Stimulated activated CD8-positive, alpha-beta memory T cell treated with anti-CD3 and anti-CD28 coated beads, Interleukin-7, amount 100 ng/mL, for 1 hour (primary cell): ENCODE measurements at places on chromosomes 5 and 9.

GRCh38 chr5:6763191-6763590 is 50.0 kb downstream of the TENT4A start:
- DNase-seq: no peak

DNA sequence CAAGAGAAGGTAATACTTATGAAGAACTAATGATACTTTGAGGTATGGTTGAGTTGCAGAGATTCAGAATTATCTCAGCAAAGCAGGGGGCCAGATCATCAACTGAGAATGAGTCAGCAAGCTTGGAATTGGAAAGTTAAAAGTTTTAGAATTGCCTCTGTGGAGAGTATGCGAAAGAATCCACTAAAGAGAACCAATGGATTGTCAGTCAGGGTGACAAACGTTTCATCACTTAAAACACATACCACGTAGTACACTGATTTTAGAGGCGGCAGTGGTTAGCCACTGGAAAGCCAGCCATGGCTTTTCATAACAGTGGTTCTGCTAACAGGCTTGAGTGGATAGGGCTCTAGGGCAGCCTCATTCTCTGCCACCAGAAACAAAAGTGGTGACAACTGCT is 30.7 kb downstream of the AOPEP start:
- no peak for DNase-seq

- no peak for DNase-seq
Observed at GRCh38 chr5:72587661-72588308, 80.6 kb upstream of the ZNF366 start.

- no peak for DNase-seq
Observed at GRCh38 chr5:1910861-1911772, 28.4 kb upstream of the IRX4 start.

GRCh38 chr9:30293231-30293630 is 2091.2 kb upstream of the ACO1 start:
- DNase-seq: no peak

DNA sequence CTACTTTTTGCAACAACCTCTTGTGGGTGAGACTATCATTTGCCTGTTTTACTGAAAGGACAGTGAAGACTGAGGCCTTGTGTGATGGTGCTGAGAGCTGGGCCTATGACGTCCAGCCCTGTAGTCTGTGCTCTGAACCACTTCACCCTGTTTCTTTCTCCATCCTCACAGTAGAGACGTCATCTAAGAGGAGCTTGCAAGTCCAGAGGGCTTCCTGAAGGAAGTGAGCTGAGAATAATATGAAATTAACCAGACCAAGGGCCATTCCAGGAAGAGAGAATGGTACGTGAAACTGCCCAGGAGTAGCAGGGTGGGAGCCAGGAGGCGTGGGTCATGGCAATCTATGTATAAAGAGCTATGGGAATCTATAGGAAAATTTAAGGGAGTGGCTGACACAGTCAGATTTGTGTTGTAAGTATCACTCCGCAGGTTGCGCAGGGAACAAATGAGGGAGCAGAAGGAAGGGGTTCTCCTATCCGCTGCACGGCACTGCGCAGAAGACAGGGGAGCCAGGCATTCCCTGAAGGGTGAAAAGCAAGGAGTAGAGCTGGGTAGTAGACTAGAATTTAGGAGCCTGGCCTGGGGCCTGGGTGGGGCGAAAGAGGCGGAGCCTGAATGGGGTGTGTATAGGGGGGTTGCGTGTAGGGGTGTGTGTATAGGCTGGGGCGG is 596 bp upstream of the FGFR4 start:
- DNase-seq: no peak

GRCh38 chr5:32280656-32281081 is 32.1 kb downstream of the MTMR12 start:
- no peak for DNase-seq

DNA sequence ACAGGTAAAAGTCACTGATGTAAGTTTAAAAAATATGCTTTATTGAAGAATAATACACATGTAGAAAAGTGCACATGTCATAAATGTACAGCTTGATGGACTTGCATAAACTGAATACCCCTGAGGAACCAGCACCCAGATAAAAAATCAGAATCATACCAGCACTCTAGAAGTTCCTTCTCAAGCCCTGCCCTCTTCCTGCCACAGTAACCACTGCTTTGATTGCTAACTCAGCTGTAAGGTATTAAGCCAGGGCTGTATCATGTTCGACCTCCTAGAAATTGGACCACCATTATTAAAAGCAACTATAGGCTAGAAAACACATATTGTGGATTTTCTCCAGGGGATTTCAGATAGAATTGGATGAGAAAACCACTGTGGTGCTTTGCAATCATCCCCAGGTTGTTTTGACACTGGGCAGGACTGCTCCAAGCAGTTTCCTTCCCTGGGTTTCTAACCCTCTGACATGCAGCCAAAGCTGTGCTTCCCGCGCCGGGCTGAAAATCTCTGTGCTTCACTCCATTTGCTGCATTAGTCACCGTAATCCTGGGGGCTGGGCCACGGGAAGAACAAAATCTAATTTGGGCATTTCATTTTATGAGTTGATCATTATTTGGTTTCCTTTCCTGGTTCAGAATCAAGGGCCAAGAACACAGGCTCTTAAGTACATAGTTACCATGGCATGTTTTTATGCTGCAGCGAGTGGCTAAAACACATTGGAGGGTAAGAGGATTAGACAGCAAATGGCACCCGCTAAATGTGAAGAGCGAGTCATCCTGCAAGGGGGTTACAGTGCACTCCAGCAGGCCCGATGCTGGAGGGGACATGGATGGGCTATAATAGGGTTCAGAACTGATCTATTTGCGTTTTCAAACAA is 139.4 kb upstream of the IL12B start:
- no peak for DNase-seq

DNA sequence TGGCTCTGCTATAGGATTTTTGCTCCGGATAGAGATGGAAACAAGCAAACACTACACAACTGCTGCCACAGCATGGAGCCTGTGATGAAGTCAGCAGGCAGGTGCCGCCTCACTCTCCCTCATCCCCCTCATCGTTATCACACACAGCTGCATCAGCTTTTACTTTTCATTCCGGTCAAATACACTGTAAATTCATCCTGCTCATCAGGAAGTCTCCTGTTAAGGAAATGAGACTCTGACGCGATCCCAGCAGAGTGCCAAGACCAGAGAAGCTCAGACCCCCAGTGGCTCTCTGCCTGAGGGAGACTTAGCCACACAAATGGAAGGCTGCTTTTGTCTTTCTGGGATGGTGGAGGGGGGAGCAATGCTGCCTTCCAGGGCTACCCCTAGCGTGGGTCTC is 270.2 kb downstream of the ELAVL2 start:
- no peak for DNase-seq

- DNase-seq: no peak
Observed at GRCh38 chr5:149389552-149390495, 10.7 kb upstream of the IL17B start.

GRCh38 chr9:120611690-120612068 is 31.7 kb upstream of the CDK5RAP2 start:
- DNase-seq: no peak

DNA sequence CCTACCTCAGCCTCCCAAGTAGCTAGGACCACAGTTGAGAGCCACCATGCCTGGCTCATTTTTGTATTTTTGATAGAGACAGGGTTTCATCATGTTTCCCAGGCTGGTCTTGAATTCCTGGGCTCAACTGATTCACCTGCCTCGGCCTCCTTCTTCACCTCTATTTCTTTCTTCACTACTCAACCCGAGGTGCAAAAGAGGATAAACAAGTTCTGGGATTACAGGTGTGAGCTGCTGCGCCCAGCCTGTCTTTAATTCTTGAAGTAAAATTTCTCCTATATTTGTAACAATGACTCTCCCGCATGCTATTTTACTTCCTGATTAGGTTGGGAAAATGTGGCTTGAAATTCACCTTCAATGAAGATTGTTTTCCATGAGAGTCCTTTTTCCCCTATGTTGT is 46.4 kb downstream of the CAST start:
- DNase-seq: no peak

DNA sequence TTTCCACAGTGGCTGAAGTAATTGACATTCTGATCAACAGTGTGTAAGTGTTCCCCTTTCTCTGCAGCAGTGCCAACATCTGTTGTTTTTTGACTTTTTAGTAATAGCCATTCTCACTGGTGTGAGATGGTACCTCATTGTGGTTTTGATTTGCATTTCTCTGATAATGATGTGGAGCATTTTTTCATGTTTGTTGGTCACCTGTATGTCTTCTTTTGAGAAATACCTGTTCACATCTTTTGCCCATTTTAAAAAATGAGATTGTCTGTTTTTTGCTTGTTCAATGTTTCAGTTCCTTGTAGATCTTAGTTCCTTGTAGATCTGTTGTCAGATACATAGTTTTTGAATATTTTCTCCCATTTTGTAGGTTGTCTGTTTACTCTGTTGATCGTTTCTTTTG is 162.5 kb upstream of the PITX1 start:
- no peak for DNase-seq

DNA sequence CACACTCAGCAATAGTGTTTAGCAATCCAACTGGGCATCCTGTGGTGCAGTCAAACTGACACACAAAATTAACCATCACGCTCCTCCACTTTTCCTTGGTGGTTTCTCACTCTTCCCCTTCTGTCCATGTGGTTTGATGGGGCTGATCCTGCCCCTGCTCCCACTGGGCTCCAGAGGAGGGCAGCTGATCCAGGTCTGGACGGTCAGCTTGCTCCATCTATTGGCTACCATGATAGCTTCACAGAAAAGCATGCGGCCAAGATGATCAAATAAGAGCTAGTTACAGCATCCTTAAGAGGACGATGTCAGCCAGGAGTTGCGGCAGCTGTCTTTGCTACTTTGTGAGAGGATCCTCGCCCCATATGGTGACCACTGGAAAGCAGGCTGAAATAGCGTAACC is 29.6 kb upstream of the RANBP17 start:
- no peak for DNase-seq

DNA sequence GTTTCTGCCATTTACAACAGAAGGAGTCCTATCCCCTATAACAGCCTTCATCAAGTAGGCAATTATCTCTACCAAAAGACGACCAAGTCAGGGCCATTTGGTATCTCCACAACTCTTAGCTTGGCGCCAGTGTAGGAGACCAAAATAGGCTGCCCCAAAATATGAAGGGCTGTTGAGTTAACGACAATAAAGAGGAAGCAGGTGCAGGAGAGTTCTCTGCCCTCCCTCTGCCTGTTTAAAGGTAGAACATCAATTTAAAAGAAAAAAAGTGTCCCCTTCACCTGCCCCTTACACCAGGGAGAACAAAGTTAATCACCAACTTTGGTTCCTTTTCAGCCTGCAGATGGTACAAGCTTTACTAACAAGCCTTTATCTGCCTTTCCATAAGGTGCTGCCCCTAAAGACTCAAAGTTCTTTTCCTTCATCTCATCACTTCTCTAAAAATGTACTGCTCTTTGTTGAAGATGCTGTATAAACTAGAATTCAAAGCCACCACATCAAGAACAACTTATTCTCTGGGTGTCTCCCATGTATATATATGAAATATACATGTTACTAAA is 33.3 kb downstream of the PPP1R2B start:
- no peak for DNase-seq

DNA sequence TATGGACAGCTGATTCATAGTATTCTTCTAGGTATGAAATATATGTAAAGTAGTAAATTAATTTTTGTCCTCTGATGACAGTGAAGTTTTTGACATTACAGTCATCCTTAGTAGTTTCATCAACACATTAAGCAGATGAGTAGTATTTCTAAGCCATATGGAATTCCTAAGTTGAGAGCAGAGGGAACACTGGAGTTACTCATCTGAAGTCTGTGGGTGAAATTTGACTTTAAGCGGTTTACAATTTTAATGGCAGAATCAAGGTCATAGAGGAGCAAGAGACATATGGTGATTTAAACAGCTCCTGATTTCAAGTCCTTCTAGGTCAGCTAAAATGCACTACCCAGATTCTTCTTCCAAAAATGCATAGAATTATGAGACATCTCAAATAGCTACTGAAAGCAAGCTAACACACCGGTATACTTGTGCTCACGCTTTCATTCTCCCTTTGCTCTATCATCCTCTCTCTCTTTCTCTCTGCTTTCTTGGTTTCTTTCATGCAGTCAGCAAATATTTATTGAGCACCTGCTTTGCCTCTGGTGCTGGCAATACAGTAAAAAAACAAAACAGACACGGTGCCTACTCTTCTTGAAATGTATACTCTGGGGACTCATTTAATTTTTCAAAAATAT is 235.9 kb downstream of the FER start:
- no peak for DNase-seq

DNA sequence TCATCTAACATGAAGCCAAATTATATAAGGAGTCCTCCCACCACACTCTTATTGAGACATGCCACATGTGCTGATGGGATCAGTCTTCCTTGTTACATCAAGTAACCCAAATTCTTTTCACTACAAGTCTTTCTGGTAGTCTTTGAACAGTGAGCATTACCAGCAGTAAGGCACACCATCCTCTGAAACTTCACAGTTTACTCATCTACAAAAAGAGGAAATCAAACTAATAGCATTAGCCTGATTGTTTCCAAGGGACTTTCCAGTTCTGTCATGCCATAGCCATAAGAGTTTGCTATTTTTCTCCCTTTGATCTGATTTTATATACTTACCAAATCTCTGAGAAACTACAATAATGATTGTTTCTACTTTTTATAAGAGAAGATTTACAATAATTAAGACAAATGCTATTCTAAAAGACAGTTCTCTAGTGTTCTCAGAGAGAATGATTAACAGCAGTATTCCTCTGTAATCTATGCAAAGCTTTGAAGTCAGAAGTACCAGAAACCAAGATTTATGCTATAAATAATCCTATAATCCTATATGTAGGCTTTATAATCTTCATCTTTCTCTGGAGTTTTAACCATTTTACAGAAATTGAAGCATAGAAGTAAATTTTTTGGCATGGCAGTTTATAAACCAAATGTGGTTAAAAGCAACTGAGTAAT is 166.2 kb upstream of the ACO1 start:
- DNase-seq: no peak

- no peak for DNase-seq
Observed at GRCh38 chr5:128483738-128484137, 54.3 kb downstream of the FBN2 start.

- DNase-seq: no peak
Observed at GRCh38 chr9:34326690-34327089, 2.4 kb downstream of the KIF24 start.

GRCh38 chr9:16029046-16029615 is 476.3 kb downstream of the CCDC171 start:
- no peak for DNase-seq

GRCh38 chr9:70159630-70160029 is 99.1 kb upstream of the SMC5 start:
- DNase-seq: no peak

DNA sequence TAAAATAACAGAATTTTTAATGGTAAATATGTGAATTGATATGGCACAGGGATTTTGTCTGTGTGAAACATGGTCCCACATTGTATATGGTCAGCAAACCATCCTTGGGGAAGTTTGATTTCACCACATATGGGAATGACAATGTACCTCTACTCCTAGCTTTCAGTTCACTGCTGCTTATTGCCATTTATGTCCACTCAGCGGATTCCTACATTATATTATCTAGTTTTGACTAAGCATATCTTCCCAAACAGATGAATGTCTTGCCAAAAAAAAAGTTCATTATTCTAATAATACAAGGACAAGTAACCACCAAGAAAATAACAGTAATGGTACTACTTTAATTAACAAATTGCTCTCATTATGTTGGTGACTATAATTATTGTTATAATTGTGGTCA is 1521.6 kb downstream of the MAT2B start:
- DNase-seq: no peak
